ENCODE measurements at places on chromosomes 5 and 9.
A peak's percentile ranks its signal among the peaks of the same experiment; 100 is the strongest.

GRCh38 chr9:132239999-132240840, 78.4 kb downstream of the NTNG2 start:
- DNase-seq = no peak

DNA sequence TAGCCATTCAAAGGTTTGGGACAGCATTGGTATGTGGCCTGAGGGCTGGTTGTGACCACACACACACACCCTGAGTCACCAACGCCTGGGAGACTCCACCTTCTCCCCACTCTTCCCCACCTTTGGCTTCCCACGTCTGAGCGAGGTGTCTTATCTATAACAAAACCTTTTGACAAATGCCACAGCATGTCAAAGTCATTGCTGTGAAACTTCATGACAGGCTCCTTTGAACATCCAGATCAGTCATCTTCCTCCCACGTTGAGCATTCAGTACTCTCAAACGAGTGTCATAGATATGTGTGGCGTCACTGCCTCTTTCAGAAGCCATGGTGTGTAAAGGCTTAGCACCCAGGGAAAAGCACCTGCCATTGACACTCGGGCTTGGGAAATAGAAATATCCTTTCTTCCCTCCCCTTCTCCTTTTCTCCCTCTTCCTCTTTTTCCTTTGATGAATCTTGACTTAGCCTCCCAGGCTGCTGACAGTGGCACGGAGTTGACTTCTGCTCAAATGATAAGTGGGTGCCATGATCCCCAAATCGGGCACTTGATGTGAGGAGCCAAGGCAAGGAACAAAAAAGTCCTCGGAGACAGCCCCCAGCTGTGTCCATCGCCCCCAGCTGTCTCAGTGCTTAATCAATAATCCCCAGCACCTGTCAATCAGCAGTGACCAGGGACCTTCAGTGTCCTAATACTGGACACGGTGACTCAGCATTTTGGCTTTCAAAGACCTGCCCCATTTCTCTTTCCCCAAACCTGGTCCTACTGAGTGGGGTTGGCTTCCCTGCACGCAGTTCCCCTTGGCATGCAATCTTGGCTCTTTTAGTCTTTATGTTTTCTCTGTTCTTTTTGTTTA, 114.8 kb downstream of the FGF18 start:
- DNase-seq = peak; percentile 33

DNA sequence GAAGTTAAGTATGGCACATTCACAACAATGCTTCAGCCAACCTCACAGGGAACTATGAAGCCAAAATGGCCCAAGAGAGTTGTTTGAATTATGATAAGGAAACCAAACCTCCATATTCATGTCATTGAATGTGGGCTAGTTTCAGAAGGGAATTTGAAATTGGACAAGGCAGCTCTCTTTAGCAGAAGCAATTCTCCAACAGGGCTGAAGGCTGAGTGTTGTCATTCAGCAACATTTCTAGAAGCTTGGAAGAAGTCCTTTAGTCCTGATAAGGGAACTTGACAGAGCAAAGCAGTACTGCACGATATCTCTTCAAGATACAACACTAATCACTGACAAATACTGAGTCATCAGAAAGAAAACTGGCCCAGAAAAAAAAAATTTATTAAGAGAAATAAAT, 115.4 kb downstream of the SLC25A46 start:
- no peak for DNase-seq

DNA sequence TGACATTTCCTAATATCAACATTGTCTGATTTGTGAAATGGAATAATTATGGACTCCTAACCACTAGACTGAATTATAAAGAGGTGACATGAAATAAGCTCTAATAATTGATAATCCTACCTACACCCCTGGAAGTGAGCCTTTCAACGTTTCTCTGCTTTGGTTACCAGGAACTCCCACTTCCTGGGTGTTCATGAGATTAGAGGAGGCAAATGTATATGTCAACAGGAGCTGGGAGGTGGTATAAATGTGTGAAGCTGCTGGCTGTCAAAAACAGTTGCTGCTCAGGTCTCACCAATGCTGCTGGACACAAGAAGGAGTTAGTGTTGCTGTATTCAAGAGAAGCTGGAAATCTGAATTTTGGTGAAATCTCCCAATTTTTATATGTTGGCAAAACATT, 96.8 kb downstream of the CAMK4 start:
- DNase-seq = no peak

DNA sequence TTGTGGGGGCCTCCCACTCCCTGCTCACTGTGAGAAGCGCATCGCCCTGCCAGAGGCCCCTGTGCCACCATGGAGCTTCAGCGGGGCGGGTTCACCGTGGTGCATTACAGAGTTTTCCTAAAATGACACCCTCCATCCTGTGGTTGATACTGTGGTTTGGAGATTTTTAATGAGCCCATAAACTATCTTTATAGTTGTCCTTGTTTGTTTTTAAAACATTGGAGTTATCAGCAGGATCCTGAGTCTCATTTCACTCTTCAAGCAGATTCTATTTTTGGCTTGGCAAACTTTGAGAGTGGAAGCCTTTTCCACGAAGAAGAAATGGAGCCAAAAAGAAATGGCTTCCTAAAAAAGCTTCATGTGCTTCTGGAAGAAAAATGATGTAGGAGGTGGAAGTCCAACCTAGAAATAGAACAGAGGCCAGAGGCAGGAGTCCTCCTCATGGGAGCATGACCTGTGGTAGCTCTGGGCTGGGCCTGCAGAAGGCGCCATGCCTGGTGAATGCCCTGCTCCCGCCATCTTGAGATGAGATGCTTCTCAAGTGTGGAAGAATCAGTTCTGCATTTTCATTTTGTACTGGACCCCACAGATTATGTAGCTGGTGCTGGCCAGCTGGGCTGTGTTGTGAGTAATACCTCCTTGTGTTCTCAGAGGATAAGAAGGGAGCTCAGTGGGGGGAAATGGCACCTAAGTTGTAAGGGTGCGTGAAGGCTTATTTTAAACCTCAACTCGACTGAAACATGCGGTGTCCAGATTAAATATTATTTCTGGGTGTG, 79.0 kb upstream of the RAI14 start:
- no peak for DNase-seq

- DNase-seq = peak; percentile 71
Observed at GRCh38 chr5:138753794-138754698, 821 bp downstream of the CTNNA1 start.

DNA sequence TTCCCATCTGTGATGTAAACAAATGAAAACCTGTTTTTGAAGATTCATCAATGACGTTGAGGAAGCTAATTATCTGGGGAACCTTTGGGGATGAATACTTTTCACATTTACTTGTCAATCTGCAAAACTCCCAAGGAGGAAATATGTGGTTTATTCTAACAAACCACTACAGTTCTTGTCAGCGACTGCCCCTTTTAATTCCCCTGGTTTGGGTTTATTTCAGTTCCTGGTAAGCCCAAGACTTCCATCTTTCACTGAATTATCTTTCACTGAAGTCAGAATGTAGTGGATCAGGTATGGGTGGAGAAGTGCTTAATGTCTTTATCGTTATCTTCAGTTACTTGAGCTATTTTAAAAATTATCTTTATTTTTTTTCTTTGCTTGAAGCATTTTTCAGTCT, 40.2 kb downstream of the TLR4 start:
- DNase-seq = no peak

- no peak for DNase-seq
Observed at GRCh38 chr9:120873512-120873911, 3.5 kb downstream of the PHF19 start.

GRCh38 chr5:32642276-32643002, 57.1 kb downstream of the SUB1 start:
- DNase-seq = no peak

DNA sequence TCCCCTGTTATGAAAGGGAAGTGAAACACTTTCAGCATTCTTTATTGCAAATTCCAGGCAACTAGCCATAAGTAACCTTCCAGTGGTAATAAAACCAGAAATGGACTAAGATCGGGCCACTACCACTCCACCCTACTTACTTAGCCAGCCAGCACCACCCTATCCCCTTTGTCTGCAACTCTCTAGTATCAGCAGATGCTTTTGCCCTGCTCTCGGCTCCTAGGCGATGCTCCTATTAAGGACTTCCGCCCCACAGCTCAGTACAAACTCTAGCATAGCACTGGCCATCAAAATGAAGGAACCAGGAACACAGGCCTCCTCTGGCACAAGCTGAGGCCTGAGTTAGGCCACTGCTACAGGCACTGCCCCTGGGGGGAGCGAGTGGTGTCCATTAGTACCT, 81.2 kb downstream of the GLDC start:
- DNase-seq = no peak

DNA sequence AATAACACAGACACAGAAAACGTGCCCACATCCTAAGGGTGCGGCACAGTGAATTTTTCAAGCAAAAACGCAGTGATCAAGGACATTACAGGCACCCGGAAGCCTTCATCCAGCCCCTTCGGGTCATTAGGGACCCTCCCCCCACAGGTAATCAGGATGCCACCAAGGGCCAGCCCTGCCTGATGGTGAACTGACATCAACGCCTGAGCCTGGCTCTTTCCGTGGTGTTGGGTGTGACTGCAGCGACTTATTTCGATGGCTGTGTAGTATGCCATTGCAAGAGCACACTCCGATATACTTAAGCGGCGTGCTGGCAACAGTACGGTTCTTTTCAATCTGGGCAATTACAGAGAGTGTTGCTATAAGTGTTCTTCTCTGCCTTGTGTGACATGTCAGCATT, 310.0 kb upstream of the IRX1 start:
- no peak for DNase-seq

GRCh38 chr5:33563983-33564908, 123.5 kb downstream of the TARS1 start:
- DNase-seq = no peak

DNA sequence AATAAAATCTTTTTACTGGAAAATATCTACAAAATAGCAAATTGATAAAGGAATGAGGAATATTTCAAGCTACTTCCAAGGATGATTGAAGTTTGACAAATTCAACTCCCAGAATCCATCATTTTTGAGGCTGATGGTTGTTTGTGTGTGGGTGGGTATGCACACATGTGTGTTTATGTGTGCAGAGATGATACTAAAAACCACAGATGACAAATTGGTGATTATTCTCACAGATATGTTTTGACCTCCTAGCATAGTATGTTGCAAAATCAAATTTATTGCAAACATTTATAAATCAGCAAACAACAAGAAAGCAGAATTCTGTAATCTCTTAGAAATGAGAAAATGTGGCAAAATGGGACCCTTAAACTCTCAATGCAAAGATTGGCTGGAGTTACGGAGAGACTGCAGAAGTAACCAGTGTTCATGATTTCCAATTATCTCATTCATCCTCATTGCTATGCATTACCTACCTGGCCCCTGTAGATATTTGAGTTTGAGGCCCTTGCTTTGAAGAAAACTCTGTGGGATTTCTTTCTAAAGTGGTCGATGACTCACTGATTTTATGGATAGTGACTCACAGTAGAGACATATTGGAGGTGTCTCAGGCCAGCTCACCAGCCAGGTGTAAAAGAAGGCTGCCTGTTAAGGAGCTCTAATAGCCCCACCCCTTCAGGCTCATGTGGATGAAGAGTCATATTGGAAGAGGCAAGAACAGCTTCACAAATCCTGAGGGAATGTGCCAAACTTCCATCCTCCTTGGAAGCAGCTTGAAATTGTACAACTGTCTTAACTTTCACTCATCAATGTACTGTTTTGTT, 44.6 kb upstream of the TMC1 start:
- peak; percentile 45 for DNase-seq

DNA sequence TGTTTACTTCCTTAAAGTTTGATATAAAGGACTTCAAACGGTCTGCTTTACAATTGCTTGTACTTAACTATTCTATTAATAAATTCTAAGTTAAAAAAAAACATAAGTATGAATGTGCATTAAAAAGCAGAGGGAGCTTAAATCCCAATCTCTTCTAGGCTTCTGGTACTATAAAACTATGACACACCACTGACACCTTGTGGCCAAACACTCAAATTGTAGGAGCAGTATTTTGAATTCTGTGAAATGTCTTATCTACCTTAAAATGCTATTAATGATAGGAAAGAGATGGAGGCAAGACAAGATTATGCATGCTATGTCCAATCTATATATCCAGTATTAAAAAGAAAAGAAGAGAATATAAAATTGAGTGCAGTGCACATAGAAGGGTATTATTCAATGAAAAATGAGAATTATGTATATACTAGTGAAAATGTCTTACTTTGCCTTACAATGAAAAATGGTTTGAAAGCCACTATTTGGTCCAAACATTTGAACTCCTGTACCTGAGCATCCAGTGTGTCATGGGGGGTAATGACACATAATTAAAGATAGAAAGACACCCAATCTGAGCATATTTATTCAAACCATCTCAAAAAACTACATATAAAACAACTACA, 87.6 kb downstream of the ERP44 start:
- DNase-seq = peak; percentile 28

GRCh38 chr5:132500931-132501628, 10.5 kb upstream of the IRF1 start:
- peak; percentile 82 for DNase-seq

DNA sequence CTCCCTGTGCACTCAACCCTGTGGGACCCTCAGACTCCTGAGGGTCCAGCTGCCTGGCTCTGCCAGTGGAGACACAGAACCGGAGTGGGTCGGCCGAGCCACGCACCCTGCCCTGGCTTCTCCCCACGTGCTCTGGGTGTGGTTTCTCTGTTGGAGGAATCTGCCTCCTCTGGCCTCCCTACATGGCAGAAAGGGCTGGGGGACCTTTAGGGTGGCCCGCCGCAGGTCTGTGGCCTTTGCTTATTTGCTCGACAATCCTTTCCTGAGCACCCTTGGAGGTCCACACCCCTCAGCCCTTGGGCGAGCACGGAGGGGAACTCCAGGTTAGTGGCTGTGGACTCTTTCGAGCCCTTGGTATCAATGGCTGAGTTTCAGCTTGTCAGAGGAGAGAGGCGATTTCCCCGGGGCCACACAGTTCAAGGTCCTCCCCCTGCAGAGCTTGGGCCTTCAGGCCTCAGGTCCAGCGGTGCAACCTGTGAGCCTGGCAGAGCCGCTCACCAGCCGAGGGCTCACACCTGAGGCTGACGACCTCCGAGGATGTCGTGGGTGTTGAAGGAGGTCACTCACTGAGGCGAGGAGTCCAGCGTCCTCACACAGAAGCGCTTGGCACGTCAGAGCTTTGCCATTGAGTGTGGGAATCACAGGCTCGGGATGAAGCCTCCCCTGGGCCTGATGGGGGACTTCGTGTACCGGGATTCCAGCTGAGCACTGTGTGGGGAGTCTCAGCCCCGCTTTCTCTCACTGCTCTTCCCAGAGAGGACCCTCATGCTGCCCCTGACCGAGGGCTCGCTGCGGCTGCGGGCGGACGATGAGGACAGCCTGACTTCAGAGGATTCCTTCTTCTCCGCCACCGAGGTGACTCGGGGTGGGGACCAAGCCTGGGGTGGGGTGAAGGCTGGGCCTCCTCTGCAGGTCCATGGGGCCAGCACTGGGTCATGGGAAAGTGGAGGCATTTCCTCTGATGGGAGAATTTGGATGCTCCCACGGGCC, 20.8 kb upstream of the DOLPP1 start:
- DNase-seq = no peak

- no peak for DNase-seq
Observed at GRCh38 chr5:96050273-96050880, 88.7 kb upstream of the ELL2 start.
